ENCODE measurements at places on chromosomes 3 and 15.

DNA sequence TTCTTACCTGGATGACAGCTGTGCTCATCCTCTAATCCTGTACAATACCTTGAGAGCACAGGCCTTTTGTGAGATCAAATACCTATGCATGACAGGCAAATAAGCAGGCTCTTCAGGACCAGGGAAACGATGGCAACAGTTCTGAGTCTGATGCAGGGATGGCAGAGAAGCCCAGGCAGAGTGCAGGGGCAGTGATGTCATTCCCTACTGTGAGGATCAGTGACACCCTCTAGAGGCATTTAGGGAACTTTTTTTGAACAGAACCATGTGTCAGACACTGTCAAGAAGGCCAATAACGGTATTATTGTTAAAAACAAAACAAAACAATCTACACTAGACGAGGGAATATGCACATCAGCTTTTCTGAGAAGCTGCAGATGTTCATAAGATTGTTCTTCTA, 314.8 kb upstream of the CTDSPL start:
- DNase-seq = no peak

DNA sequence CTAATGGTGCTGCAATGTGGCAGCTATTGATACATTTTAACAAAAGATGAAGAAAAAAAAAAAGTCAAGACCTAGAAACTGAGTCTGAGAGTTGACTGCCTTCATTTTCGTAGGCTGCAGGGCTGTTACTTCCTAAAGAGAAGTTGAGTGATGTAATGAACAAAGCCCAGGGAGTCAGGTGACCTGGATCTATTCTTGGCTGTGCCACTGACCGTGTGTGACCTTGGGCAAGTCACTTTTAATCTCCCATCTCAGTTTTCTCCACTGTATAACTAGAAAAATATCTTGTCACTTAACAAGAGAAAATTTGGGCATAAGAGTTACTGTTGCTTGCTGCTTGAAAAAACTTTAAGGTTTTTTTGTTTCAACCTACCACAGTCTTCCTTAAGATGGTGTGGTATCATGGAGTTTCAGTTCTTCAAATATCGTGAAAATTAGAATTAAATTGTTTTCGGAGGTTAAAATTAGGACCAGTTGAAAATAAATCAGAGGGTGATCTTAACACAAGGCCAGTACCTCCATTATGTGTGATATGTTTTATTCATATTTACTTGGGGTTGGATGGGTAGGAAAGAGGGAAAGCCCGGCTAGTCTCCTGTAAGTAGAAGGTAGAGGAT, 5.8 kb downstream of the FMN1 start:
- DNase-seq = no peak

GRCh38 chr15:45759936-45760335, 125.1 kb downstream of the SQOR start:
- DNase-seq = no peak

GRCh38 chr3:124843506-124844177, 43.5 kb downstream of the ITGB5 start:
- DNase-seq = no peak

DNA sequence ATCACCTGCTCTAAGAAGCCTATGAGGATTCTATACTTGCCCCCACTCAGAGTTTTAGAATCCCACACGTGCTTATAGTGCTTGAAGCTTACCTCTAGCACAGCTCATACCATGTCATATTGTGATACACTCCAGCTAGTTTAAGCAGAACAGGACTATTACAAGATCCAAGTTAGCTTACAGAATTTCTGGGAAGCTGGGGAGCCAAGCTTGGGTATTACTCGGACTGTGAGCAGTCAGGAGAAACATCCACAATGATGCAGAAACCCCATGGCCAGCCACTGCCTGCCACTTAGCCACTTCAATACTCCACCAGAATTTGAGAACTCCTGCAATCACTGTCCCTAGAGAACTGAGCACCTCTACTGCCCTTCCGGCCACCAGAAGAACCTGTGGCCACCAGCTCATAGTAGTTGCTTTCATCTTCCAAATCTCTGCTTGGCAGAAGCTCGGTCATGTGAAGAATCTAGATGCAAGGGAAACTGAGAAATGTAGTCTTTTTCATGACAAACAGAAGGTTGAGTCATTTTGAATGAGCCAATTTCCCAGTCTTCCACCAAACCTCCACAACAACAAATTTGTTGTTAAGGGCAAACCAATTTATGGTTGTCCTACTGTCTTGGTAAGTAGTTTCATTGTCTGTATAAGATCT, 27.7 kb upstream of the SSR3 start:
- DNase-seq = no peak

DNA sequence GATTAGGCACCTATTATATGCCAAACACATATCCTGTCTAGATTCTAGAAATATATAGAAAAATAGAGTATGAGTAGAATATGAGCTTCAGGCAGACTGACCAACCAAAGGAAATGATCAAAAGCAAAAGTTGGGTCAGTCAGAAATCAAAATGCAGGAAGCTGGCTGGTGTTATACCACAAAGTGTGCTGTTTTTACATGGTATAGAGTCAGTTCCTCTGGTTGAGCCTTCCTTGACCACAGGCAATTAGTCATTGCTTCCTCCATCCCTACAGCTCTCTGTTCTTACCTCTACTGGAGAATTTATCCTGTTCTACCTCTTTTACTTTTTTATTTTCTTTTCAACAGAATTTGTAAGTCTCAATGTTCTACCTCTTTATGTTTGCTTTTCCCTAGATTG, 149.8 kb downstream of the TMCO5A start:
- DNase-seq = no peak

DNA sequence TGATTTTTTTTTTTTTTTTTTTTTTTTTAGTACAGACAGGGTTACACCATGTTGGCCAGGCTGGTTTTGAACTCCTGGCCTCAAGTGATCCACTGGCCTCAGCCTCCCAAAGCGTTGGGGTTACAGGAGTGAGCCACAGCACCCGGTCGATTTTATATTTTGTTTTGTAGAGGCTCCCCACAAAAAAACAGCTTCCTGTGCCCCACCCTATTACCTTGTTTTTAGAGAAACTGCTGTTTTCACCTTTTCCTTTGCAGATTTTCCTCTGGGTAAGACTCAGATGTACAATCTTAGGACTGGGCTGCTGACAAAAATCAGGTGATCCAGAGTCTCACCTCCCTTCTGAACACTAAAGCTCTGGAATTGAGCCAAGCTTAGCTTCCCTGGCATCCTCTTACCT, 20.6 kb downstream of the ARRDC4 start:
- no peak for DNase-seq

DNA sequence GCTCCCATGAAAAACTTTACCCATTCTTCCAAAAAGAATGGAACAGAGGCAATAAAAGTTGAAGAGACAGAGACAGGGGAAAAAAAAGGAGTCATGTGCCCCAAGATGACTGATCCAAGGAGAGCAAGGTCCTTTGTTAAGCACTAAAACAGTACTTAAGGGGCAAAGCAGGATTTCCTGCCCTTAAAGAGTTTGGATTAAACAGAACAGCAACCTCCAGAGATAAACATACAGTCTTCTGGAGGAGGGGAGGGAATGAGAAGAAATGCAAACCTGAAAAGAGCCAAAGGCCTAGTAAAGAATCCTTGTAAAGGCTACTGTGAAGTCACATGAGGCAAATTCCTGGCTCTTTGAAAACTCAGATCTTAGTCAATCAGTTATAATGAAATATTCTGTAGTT, 38.2 kb downstream of the SHQ1 start:
- DNase-seq = no peak

GRCh38 chr15:28086175-28086703, 12.9 kb downstream of the OCA2 start:
- DNase-seq = no peak

DNA sequence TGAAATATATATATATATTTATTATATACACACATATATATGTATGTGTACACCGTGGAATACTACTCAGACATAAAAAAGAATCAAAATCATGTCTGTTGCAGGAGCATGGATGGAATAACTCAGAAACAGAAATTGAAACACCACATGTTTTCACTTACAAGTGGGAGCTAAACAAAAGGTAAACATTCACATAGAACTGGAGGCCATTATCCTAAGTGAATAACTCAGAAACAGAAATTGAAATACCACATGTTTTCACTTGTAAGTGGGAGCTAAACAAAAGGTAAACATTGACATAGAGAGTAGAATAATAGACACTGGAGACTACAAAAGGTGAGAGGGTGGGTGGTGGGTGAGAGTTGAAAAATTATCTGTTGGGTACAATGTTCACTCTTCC, 171.5 kb upstream of the GOLIM4 start:
- no peak for DNase-seq

DNA sequence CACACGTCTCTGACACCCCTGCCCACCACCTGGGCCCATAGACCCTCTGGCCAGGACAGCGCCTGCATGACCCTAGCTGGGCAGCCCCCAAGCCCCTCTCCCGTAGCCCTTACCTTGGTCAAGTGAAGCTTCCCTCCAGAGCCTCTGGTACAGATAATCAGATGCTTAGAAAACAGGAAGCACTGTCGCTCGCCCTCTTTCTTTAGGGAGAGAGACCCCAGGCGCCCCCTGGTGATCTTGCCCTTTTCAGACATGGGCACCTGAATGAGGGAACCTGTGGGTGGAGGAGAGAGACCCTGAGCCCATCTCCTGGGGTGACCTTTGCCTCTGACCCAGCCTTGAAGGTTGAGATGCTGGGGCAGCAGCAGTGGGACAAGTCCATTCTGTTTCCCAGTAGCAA, 65.4 kb downstream of the RASGRF1 start:
- no peak for DNase-seq

DNA sequence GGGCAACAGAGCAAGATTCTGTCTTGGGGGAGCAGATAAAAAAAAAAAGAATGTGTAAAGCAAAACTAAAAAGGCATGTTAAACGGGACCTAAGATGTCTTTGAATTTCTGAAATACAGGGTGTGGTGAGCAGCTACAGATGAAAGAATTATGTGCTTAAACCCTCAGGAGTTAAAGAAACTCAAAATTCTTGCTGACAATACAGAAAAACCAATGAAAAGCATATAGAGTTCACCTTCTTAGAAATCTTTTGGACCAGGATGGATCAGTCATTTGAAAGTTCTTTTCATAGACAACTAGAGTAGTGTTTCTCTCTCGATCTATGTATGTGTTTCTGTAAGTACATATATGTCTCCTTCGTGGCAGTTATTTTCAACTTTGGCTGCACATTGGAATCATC, 31.4 kb downstream of the TUBGCP4 start:
- no peak for DNase-seq

- DNase-seq = no peak
Measured at GRCh38 chr3:35931867-35932266, 292.5 kb downstream of the ARPP21 start.

- no peak for DNase-seq
Measured at GRCh38 chr15:41896566-41896965, 2.7 kb upstream of the SPTBN5 start.

DNA sequence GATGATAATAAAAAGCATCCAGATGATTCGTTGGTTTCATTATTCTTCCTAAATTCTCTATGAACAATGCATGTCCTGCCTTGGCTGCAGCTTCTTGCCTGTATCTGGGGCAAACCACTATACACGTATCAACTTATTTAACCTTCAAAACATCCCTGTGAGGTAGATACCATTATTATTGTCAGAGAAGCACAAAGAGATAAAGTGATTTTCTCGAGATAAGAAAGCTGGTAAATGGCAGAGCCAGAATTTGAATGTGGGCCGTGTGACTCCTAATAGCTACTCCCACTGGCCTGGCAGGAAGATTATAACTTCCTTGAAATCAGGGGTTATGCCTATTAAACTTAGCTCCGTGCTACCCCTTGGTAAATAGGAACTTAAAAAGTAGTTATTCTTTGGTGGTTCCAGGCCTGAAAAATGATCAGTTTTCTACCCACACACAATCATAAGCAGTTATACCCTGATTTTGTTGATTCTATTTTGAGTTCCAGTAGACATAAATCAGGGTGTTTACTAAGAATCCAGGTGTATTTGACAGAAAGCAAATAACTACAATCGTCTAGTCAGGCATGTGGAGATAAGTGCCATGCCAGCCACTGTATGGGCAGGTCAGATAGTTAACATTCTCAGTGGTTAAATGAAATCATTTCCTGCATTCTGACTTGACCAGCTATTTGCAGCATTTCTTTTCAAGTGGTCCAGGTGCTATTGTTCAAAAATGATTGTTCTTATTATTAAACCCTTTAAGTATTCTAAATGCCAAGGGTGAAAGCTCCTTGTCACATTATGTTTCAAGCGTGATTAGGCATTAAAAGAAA, 99.2 kb upstream of the LRRN1 start:
- DNase-seq = no peak

- DNase-seq = no peak
Measured at GRCh38 chr3:142225885-142226215, 465 bp upstream of the GK5 start.
